Left kidney (tissue), 8 donors: ENCODE measurements at places on chromosomes 3 and 15. TPM values are rescaled to one million over a fixed set of nuclear protein-coding genes. Genes with fewer than 3 reads are reported as not detected.

DNA sequence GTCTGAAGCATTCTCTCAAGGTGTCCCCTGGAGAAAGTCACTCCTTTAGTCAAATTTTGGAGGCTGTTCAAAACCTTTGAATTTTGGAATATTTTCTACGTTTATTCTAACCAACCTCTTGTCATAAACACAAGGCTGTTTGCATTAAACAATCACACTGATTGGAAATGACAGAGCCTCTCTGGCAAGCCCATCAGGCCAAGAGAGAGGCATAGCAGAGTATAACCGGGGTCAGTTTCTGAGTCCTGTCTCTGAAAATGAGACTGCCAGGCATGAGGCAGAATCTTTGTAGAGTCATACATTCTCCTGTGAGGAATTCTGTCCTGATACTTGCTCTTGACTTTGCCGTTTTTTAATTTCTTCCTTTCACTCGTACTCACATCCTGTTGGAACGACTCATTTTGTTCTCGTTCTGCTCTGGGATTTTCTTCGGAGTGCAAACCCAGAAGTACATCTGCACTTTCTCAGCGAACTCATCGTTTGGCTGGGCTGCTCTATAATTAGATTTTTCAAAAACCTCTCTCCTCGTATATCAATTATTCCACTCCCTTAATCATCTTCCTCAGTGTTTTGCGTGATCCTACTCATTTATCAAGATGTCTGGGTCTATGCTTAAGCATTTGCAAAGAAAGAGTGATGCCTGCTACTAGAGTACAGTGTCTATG, 114.2 kb downstream of the AGBL1 start:
- DNase-seq = no peak

DNA sequence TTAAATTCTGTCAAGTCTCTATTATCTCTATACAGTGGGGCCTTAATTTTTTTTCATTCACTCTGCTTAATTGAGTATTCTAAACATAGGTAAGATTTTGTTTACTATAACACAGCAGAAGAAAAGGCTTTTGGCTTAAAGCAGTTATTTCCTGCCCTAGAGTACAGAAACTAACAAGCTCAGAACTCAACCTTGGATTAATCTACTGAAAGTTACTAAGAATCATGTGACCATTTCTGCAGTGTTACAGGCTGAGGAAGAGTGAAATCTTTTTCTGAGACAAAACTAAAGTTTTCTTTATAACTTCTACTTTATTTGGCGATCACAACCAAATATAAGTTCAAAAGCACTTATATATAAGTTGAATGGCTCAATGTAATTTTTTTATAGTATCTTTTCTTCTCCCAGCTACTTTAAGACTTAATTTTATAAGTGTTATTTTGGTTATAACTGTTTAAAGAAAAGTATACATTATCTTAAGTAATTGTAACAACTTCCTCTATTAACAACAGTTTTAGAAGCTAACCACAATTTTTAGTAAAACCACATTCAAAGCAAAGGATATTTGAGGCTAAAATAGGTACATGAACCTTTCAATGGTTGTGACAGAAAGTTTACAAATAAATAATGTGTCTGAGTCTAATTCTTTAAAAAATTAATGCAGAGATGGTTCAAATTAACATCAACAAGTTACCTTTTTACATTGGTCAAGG, 240.6 kb upstream of the NAALADL2 start:
- DNase-seq = no peak

DNA sequence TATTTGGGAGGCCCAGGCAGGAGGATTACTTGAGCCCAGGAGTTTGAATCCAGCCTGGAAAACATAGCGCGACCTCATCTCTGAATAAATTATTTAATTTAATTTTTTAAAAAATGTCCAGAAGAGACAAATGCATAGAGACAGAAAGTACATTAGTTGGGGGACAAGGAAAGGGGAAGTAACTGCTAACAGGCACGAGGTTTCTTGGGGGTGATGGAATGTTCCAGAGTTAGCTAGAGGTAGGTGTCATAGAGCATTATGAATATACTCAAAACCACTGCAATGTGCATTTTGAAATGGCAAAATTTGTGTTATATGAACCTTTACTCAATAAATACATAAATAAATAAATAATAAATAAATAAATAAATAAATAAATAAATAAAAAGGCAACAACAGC, 31.7 kb upstream of the CYP11A1 start:
- no peak for DNase-seq

- DNase-seq = no peak
These were observed 9.1 kb downstream of the BCL2L10 start for GRCh38 chr15:52103217-52104207.

DNA sequence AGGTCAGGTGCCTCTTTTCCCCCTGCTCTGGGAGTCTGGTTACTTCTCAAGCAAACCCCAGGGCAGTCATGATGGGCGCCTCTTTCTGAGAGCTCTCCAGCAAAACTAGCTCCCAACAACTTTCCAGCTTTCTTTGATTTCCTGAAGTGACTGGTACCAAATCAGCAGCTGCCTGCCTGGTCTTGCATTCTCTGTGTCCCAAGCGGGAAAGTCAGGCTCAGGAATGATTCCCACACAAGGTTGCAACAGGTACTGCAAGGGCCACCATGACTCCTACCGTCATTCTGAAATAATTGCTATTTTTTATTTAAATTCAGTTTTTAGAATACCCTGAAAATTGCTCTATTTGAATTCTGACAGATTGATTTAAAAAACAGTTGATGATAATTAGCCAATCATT, 658.7 kb downstream of the SQOR start:
- no peak for DNase-seq

DNA sequence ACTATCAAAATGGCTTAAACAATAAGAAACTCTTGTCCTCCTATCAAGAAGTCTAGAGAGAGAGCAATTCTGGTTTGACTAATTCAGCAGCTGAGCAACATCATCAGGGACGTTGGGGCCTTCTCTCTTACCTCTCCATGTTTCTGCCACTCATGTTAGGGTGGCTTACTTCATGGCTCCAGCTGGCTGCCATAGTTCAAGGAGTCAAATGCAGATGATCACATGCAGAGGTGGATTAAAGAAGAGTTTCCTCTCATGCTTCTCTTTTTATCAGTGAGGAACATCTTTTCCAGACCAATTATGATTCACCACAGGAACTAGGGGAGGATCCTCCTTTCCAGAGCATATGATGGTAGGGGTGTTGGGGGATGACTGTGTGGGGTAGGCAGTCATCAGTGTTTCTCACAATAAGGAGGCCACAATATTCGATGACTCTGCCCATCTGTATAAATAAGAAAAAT, 45.5 kb downstream of the NEK11 start:
- no peak for DNase-seq

DNA sequence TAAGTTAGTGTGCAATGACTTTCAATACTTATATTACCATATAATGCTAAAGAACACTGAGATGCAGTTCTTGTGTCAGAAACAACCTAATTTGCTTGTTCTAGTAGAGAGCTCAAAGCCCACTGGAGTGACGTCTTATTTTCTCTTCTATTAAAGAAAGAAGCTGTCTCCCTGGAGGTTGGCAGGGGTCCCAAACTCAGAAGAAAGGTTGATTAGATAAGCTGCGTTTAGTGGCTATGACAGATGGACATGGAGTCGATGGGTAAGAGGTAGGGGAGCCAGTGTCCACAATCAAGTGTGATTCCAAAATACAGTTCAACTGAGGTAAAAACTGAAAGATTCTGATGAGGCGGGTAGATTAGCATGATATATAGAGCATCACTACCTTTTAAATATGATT, 363.6 kb downstream of the NLGN1 start:
- no peak for DNase-seq

DNA sequence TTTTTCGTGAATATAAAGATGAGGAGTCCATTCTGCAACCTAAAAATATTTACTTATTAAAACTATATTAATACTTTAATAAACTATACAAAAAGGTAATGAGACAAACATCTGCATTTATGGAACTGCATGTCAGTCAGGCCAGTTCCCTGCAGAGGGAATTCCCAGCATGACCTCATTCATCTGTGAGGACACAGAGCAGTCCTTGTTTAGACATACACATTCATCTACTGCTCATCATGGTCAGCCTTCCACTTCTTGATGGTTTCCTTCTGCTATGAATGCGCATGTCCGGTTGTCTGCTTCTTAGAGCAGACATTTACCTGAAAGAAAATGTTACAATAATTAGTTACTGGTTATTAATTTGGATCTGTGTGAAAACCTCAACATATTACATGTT, 3.3 kb upstream of the ACTR8 start:
- DNase-seq = no peak

GRCh38 chr3:188605231-188605630, 451.3 kb downstream of the LPP start:
- no peak for DNase-seq

- no peak for DNase-seq
These were observed 35.2 kb downstream of the GLB1 start for GRCh38 chr3:33061782-33062181.

- no peak for DNase-seq
These were observed 12.4 kb upstream of the RAB11A start for GRCh38 chr15:65856821-65857455.

GRCh38 chr3:195080125-195080524, 190.8 kb downstream of the XXYLT1 start:
- DNase-seq = no peak

- DNase-seq = no peak
These were observed 43.6 kb downstream of the TOP2B start for GRCh38 chr3:25621087-25621486.

- DNase-seq = no peak
These were observed 86.6 kb downstream of the EDEM1 start for GRCh38 chr3:5274091-5274490.

Gene TRPC1
- polyA plus RNA-seq = 14.4 TPM

Gene MKRN2OS
- 2.6 TPM for polyA plus RNA-seq

Gene CCR8
- polyA plus RNA-seq = not detected

Gene CMTM6
- 77.0 TPM for polyA plus RNA-seq

Gene TM6SF1
- 3.2 TPM for polyA plus RNA-seq

Gene CD276
- polyA plus RNA-seq = 152 TPM

Gene ISLR
- 43.2 TPM for polyA plus RNA-seq
